ENCODE measurements at places on chromosomes 5 and 9.

- no peak for DNase-seq
These were observed 257.7 kb downstream of the MCTP1 start for GRCh38 chr5:95027151-95027721.

DNA sequence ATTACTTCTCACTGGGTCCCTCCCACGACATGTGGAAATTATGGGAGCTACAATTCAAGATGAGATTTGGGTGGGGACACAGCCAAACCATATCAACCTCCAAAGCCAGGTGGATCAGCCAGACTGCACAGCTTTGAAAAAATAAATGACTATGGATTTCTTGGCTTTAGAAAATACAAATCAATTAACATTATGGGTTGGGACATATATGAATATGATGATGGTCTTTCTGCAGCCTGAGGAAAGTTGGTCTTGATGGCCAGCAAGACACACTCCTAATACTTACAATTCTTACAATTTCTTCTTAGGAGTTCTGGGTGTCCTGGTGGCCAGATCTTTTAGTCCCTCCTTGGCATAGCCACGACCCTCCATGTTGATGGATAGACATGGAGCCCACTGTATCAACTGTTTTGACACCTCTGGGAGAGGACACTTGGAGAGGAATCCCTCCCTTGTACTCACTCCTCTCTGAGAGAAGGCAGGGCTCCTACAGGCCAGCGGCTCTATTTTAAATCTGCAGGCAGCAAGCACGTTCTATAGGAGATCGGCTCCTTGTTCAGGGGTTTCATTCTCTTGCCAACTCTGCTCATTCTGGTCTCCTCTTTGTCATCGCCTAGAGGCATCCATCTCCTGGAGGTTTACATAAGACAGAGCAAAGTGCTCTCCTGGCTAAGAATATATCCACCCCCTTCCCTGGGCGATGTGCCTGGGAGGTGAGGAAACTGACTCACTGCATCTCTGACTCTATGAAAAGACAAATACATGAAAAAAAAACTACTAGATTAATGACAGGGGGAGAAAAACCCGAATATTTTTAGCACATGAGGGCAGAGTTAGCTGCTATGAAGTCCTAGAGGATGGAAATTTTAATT lies 145.9 kb downstream of the CARTPT start:
- no peak for DNase-seq

DNA sequence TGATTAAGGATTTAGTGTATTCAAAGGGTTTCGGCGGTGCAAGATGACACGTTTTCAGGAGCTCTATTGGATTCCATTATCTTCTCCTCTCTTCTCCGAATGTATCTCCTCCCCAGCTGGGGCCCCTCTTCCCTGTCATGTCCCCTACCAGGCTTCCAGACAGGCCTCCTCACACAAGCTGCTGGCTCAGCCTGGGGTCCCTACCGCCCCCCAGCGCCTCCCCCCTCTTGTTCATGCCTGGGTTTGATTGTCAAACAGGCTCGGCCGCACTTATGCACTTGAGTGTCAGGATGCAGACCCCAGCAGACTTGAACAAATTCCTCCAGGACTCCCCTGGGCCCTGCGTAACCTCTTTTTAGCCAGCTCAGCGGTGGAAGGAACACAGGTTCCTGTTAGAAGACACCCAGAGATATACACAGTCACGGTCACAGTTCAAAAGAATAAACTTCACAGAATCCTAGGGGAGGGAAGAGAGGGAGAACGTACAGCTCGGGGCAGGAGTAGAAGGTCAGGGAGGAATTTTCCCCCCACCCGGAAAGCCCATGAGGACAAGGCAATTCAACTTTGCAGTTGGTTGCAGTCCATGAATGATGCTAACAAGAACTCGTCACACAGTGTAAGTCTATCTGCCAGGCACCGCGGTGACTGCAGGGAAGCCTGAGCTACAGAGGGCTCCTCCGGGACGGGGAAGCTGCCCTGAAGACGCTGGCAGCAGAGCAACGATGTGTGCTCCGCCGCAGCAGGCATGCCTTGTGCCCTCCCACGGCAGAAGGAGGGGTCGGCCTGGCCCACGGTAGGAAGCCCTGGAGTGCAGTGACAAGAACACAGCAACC lies 560.0 kb downstream of the BNC2 start:
- DNase-seq: no peak

DNA sequence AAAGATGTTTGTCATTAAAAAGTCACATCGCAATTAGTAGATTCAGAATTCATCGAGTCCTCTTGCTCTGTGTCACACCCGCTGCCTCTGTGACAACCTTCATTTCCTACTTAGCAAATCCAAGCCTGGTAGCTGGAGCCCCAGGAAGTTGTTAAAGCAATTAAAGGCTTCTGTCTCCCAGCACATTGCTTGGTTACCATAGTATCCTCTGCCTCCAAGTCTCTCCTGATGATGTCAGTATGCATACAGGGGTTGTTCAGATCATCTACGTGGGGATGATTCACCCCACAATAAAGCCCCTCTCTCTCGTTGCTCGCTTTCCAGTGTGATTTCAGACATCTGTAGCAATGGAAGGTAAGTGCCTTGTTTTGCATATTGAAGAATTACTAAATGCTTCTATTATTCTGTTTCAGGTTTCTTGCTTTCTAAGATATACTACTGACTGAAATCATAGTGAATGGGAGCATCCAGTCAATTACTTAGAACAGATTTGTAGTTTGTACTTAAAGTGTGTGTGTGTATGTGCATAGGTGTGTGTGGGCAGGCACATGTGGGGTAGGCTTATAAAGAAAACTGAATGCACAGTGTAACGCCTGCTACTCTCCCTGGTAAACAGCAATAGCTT lies 52.9 kb downstream of the PAM start:
- DNase-seq: peak; percentile 86

DNA sequence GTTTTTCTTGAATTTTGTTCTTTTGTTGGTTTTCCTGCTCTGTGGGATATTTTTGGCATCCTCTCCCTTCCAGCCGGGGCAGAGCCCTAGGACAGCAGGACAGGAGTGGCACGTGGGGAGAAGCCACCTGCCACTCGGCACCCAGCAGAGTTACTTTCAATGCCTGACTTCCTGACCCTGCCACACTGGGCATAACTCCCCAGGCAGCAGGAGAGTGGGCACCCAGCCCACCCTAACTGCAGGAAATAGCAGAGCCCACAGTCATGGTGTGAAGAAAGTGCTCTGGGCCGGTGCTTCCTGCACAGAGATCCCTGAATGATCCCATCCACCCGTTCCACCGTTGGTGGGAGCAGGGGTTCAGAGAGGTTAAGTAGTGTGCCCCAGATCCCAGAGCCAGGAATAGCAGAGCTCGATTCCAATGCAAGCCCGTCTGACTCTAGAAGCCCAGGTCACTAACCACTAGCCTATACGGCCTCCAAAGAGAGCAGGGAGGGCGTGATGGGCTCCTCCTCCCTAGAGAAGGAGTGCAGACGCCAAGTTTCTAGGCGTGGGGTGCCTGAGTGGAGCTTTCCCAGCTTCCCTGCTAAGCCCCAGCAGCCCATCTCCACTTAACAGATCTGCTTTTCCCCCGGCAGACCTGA lies 8.1 kb upstream of the NUP214 start:
- no peak for DNase-seq

GRCh38 chr9:35859990-35860339 lies 10.2 kb downstream of the OR13J1 start:
- no peak for DNase-seq

Data from kidney epithelial cell (primary cell).